ENCODE measurements at places on chromosomes 16 and 17.
A peak's percentile ranks its signal among the peaks of the same experiment; 100 is the strongest.

- DNase-seq, result peak; percentile 71
These were observed 6.9 kb upstream of the ABCA10 start for GRCh38 chr17:69235338-69236058.

DNA sequence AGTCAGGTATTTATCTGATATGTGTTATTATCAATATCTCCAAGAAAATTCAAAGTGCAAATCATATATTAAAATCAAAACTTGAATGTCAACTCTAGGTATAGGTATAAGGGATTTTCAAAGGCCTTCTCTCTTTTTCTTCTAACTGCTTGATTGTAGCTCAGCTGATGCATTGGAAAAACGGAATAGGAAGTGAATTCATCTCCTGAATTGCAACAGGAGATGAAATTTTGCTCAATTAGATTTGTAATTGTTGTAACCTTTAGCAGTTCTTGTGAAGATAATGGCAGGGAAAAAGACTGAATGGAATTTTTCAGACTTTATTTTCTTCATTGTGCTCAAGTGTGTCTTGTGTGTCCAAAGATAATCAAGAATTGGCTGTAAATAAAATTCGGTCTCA lies 190.2 kb upstream of the KCNJ16 start:
- DNase-seq, result no peak

DNA sequence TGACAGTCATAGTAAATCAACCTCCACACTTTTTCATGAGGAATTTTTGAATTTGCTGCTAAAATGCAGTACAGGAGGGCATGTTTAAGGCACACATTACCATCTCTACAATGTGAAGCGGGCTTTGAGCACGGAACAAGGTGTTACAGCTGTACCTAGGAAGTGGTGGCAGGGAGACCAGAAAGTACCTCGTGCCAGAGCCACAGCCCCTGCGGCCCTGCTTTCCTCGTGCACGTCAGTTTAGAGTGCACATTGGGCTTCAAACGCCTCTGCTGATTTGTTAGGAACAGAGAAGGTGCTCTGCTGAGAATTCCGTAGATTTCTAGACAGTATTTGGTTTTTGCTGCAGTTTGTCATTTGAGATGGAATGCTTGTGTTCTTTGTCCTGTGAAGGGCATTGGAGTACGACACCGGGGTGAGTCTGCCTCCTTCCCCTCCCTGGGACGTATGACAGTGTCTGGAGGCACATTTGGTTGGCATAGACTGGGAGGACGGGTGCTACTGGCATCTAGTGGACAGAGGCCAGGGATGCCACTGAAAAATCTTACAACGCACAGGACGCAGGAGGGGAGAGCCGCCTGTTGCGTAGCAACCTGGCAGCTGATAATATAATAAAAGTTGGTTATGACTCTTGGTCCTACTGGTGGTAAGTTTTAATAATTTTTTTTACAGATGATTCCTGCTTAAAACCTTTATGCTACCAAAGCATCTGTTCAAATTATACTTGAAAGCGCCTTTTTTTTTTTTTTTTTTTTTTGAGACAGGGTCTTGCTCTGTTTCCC lies 9.1 kb downstream of the FOXK2 start:
- no peak for DNase-seq

- DNase-seq, result no peak
These were observed 19.3 kb upstream of the ITGA2B start for GRCh38 chr17:44408786-44409185.

GRCh38 chr17:8665684-8666083 lies 35.2 kb upstream of the MYH10 start:
- DNase-seq, result no peak

DNA sequence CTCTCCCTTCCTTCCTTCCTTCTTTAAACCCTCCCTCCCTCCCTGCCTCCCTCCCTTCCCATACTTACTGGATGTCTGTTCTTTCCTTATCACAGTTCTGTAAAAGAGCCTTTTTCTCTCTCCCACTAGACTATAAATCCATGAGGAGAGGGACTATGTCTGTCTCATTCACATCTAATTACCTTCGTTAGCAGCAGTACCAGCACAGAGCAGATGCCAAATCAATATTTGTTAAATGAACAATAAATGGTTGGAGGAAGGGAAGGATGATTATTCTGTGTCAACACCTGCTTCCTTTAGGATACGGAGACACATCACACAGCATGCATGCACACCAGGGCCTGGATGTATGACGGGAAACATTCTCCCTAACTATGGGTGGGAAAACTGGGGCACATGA lies 94.2 kb downstream of the DNAH3 start:
- no peak for DNase-seq

- no peak for DNase-seq
These were observed 323.0 kb upstream of the TBX2 start for GRCh38 chr17:61076621-61077031.

- no peak for DNase-seq
These were observed 25.4 kb downstream of the BMERB1 start for GRCh38 chr16:15459791-15460190.

DNA sequence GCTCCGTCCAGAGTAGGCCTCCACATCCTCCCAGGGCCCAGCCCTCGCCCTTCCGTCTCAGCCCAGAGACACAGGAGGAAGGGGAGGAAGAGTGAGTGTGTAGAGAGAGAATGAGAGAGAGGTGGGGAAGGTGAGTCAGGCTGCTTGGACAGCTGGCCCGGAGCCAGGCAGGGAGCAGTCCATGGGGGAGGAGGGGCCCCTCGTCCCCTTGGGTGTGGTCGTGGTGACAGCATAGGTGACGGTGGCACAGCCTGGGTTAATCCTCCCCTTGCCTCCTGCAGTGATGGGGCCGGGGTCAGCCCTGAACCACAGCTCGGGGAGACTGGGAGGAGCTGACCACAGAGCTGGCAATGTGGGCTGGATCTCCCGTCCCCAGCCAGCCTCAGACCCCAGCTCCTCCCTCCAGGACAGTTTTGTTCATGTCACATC lies 36.5 kb downstream of the FA2H start:
- no peak for DNase-seq

DNA sequence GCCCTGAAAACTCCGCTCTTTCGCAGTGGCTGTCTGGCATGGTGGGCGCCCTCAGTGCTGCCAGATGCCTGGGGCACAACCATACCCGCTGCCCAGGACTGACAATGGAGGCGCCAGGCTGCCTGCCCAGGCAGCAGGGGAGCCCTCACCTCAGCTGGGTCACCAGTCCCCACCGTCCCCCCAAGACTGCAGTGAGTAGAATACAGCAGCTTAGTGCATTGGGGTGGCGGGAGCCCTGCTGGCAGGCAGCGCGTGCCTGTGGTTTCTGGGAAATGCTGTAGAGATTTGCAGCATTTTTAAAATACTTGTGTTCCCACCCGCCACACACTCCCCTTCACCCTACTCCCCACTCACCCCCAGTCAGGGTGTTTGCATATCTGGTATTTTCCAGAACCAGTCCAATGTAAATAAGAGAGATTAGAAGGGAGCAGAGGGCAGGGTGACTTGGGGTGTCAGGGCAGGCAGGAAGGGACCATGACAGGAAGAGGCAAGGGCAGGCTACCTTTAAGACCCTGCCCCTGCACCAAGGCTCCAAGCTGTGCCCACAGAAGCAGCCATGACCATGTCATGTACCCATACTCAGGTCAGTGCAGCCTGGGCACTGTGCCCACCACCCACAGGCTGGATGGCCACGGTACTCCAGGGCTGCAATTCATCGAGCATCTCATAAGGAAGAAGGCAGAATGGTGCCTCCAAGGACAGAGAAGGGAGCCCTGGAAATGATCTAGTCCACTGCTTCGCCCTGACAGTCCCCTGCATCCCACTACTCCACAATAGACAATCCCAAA lies 21.5 kb downstream of the MYO18A start:
- no peak for DNase-seq

DNA sequence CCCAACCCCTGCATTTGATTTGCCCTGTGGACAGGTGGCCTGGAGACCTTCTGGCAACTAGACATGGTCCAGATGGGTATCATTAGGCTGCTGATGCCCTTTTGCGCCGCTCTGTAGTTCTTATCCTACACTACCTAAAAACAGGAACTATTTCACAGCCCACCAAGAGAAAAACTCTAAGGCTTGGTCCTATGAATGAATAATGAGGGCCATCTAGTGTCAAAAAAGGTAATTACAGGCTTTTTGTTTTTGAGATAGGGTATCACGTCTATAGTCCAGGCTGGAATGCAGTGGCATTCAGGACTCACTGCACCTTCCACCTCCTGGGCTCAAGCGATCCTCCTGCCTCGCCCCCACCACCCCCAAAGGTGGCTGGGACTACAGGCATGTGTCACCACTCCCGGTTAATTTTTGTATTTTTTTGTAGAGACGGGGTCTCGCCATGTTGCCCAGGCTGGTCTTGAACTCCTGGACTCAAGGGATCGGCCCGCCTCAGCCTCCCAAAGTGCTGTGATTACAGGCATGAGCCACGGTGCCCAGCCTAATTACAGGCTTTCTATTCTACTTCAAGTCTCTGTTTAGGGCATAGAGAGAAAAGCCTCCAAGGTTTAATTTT lies 20.9 kb downstream of the COIL start:
- no peak for DNase-seq

- no peak for DNase-seq
These were observed 125.4 kb upstream of the COX10 start for GRCh38 chr17:13943909-13944308.

DNA sequence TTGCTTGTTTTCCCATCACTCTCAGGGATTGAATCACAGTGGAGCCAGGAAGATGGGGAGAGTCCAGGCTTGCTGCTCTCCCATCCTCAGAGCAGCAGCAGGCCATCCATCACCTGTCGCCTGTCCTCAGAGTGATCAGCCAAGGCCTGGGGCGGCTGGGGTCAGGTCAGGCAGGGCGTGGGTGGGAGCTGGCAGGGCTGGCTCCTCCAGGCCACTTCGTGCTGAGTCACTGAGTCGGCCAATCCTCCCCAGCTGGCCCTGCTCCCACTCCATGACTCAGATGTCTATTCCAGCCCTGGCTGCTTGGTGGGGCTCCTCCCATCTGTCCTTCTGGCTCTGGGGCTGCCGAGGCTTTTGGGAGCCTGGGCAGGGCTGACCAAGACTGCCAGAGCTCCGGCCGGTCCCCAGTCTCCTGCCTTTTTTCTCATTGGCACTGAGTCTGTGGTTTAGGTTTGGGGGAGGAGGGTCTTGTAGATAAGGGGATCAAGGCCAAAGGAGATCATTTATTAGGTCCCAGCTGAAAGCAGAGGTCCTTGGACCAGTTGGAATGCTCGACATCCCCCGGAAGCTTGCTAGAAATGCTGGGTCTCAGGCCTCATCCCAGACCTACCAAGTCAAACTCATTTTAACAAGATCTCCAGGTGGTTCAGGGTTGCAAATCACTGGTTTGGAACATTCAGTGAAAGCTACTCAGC lies 72.7 kb downstream of the ABCC1 start:
- DNase-seq, result no peak

DNA sequence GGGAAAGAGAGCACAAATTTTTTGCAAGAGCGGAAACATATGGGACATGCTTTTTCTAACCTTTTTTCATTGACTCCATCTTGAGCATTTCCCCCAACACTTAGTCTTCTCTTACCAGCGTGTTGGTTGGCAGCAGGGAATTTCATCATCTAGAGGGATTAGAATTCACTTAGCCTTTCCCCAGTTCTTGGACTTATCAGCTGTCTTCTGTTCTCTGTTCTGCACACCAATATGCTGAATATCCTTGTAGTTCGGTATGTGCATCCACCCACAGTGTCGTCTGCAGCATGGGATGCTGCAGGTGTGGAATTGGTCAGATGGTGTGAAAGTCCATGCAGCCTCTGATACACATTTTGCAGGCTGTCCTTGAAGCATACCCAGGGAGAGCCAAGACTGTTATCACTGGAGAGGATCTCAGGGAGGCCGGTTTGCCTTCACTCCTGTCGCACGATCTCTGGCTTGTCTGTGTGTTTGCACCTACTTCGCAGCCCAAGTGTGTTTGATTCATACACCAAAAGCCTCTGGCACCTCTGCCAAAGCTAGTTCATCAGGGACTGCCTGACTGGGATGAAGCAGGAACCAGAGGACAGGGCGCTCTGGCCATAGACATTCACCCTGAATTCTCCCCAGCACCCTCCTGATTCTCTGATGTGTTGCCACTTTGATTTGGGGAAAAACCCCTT lies 93.3 kb downstream of the SOCS1 start:
- no peak for DNase-seq

- no peak for DNase-seq
These were observed 44.5 kb downstream of the ZNRF1 start for GRCh38 chr16:75043175-75043895.

DNA sequence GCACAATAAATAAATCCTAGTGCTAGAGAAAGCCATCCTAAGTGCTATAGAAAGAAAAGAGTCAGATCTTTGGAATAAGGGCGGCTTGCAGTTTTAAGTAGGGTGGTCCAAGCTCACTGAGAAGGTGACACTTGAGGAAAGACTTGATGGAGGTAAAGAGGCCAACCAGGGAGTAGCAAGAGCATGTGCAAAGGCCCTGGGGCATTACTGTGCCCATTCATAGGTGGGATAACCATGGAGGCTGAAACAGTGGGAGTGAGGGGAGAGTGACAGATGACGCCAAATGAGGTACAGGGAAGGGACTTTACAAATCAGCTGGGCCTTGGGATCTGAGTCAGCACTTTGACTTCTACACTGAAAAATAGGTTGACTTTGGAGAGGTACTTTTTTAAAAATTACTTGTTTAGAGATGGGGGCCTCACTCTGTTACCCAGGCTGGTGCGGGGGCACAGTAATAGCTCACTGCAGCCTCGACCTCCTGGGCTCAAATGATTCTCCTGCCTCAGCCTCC lies 115.5 kb downstream of the ABCC1 start:
- no peak for DNase-seq

GRCh38 chr16:57133886-57134285 lies 41.5 kb downstream of the CPNE2 start:
- DNase-seq, result no peak

DNA sequence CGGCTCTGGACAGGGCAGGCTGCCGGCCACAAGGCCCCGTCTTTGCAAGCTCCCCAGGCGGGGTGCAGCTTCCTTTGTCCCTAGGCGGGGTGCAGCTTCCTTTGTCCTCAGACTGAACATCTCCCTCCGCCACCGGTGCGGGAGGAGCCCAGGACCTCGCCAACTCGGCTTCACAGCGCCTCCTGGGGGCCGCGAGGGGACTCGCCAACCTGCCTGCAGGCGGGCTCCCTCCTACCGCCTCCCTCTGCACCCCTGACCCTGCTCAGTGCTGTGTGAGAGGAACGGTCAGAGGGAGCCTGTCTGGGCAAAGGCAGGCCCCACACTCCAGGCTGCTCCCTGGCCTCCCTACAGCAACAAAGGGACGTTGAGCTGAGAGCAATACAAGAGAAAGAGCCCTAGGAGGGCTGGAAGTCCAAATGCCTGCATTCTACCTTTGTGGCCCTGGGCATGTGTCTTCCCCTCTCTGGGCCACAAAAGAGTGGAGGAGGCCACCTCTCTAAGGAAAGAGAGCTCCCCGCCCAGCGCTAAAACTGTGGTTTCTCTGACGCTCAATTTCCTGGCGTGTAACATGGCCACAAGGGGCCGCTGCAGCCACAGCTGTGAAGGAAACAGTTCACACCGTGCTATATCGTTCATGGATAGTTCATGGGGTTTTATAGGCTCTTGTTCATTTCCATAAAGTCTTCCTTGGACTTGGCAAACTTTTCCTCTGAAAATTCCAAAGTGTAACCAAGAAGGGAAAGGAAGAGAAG lies 20.9 kb upstream of the KRT19 start:
- peak; percentile 89 for DNase-seq

- DNase-seq, result no peak
These were observed 212.2 kb downstream of the SEC14L1 start for GRCh38 chr17:77352996-77353395.
